Muscle of arm (tissue), 14 donors: ENCODE measurements at places on chromosomes 4 and X. TPM values are rescaled to one million over a fixed set of nuclear protein-coding genes. Genes with fewer than 3 reads are reported as not detected.

Gene NAP1L2
- polyA plus RNA-seq: 0.77 TPM

Gene PAGE1
- not detected for polyA plus RNA-seq

Gene FAM47A
- polyA plus RNA-seq: not detected

Gene ANOS1
- 32.3 TPM for polyA plus RNA-seq

Gene USP17L29
- not detected for polyA plus RNA-seq

Gene SHROOM2
- 2.1 TPM for polyA plus RNA-seq

- DNase-seq: no peak
Observed at GRCh38 chr4:85808864-85809263, 333.9 kb downstream of the ARHGAP24 start.

GRCh38 chrX:154541589-154541895 lies 5.1 kb downstream of the G6PD start:
- DNase-seq: no peak

DNA sequence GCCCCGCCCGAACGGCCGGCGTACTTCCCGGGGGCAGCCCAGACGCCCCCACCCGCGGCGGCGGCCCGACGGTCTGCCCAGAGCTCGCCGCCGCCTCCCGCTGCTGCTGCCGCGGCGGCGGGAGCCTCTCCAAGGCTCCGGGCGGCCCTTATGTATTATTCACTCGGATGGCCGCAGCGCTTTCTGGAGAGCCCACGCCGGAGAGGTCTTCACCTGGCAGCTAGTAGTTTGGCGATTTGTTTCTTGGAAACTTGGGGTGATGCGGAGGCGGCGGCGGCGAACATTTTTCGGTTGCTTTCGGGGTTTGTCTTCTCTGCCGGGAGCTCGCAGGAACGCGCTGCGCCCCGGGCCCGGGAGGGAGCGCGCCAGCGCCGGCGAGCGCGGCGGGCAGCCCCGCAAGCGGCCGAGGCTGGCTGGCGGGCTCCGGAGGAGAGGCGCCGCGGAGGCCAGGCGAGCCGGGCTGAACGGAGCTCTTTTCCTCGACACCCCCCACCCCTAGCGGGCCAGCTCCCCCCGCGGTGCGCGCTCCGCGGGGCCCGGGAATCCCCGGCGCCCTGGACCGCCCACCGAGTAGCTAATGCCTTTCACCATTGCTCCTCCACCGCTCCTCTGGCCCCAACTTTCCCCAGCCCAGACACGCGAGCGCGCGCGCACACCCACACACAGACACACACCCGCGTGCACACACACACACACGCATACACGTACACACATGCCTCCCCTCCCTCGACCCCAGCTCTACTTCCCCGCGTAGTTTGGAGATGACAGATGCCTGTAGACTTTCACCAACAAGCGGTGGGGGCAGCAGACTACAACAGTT lies 113.5 kb downstream of the DHX15 start:
- DNase-seq: peak; percentile 55

GRCh38 chr4:76058888-76059426 lies 15.6 kb upstream of the ART3 start:
- DNase-seq: no peak

DNA sequence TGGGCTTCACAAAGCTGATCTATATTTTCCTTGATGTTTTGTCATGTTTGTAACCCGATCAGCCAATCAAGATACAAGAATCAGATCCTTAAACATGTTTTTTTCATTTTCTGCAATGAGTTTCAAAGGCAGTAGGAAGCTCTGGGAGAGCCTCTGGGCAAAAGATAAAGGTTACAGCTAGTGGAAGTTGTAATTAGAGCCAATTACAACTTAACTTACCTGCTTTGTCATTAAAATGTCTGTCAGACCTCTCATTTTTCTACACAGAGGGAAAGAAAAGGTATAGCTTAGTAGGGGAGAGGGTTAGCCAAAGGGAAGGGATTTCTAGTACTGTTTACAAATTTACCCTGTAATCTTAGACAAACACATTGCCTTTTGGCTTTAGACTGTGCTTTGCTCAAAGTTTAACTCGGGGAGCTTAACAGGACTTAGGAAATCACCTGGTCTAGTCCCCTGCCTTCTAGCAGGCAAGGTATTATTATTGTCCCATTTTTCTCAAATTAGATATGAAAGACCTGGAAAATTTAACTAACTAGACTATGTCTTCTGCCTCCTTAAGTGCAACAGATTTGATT lies 55.8 kb downstream of the FGF16 start:
- no peak for DNase-seq

DNA sequence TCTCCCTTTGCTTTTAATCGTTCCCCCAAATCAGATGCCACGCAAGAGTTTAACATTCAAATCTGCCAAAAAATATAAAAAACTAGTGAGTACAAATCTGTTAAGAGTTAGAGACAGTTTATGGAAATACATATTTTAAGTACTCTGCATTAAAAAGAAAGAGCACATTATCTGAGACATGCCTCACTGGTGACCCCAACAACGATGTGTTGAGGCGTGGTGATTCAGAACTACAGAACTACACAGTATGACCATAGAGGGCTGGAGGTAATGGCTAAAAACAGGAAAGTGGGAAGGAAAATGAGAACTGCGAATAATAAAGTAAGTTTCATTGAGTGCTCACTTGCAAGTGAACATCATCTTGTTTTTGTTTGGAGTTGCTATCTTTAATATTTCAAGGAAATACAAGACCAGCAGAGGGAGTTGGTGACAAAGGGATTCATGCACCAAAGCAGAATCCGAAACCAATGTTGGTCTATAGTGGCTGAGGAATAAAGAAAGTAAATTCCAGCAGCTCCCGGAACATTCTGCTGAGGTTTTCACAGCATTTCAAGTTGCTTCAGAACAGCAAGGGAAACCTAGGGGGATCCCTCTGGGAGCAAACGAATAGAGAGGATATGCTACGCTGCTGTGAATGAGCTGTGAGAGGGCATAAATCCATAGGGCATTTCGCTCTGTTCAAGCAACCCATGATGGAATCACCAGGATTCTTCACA lies 92.2 kb downstream of the DCHS2 start:
- DNase-seq: peak; percentile 80

GRCh38 chrX:37905436-37906147 lies 58.2 kb upstream of the DYNLT3 start:
- DNase-seq: no peak

- DNase-seq: peak; percentile 7
Observed at GRCh38 chrX:55011294-55011693, 11.1 kb downstream of the APEX2 start.

DNA sequence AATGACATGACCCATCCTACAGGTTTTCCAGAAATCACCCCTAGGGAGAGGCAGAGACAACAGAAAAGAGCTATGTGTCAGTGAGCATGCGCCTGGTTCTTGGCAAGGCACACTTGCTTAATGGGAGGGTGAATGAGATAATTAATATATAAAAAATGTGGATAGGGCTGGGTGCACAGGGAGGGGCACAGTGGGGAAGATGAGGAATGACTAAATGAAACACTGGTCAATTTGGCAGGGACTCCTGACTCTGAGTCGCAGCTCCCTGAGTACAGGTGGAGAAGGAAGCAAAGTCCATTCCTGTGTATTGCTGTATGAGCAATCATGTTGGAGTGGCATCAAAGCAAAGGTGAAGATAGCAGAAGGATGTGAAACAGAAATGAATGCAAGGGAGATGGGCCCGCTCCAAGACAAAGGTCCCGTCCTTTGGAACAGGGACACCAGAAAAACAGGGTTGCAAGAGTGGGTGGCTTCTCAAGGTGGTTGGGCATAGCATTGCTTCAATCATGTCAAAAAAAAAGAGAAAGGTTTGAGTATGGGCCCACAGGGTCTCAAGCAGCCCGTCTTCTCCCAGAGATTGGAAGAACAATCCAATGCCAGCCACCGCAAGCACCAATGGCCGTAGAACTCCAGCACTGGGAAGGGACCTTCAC lies 278.4 kb upstream of the AGTR2 start:
- DNase-seq: no peak

DNA sequence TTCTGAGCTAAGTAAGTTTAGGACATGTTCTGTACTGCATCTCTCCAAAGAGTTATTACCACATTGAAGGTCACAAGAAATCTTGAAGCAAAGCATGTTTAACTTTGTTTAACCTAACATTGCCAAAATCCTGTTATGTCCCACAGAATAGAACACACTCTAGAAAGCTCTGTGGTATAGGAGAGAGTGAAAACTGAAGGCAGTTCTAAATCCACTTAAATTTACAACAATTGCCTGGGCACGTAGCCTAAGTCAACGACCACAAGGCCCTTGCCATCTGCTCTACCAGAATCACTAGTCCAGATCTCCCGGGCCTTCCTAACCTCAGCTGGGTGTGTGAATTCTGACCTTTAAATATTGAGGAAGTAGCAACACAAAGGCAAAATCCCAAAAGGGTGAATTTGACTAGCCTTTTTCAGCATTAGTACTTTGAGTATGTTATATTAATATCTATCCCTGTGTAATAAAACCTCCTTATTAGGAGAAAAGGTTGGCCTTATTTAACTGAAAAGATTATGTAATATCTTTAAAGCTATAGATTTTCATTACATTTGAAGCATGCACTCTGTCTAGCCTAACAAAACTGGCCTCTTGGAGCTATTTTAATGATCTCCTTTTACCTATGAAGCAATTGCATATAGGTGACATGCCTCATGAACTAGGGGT lies 4.5 kb upstream of the MAML3 start:
- DNase-seq: no peak

DNA sequence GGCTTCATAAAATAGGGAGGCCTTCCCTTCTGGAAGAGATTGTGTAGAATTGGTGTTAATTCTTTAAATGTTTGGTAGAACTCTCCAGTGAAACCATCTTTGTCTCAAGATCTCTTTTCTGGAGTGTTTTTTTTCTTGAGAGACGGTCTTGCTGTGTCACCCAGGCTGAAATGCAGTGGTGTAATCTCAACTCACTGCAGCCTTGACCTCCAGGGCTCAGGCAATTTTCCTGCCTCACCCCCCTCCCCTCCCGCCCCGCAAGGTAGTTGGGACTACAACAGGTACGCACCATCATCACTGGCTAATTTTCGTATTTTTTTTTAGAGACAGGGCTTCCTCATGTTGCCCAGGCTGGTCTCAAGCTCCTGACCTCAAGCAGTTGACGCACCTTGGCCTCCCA lies 12.1 kb downstream of the SMS start:
- no peak for DNase-seq

DNA sequence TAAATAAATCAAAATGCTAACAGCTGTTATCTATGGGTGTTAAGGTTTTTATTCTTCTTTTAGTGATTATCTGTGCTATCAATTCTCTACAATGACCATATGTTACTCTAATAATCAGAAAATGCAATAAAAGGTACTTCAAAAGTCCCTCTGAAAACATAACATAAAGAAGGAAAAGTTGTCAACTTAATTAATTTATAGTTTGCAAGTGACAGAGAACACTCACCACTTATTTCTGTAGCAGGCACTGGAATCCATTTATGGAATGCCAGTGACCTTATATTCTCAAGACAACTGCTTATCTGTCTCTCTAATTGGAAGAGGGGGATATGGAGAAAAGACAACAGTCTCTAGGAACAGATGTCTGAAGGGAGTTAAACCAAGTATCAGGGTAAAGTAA lies 25.6 kb upstream of the PLS3 start:
- DNase-seq: no peak

DNA sequence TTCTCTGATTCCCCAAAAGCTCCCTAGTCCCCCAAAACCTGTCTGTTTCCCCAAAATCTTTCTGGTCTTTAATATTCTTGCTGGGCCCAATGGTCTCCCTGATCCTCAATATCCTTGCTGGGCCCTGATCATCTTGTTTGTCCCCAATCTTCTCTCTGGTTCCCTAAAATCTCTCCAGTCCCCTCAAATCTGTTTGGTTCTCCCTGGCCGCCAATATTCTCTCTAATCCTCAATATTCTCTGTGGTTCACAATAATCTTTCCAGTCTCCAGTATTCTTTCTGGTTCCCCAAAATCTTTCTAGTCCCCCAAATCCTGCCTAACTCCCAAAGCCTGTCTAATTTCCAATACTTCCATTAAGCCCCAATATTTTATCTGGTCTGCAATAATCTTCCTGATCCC lies 18.5 kb downstream of the P2RY8 start:
- no peak for DNase-seq

DNA sequence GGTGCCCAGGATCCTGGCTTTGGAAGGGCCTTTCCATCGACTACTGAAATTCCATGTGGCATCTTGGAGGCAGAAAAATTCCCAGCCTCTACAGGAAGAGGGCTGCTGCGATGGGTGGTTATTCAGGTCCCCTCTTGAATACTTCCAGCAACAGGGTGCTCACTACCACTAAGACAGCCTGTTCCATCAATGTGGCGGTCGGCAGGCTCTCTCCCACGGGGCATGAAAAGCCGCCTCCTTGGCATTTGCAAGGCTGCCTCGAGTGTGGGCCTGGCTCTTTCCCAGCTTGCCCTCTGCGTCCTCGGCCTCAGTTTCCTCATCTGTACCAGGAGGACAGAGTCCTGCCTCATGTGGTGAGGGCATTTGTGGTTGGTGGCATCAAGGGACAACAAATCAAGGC lies 62.4 kb downstream of the ADRA2C start:
- no peak for DNase-seq

DNA sequence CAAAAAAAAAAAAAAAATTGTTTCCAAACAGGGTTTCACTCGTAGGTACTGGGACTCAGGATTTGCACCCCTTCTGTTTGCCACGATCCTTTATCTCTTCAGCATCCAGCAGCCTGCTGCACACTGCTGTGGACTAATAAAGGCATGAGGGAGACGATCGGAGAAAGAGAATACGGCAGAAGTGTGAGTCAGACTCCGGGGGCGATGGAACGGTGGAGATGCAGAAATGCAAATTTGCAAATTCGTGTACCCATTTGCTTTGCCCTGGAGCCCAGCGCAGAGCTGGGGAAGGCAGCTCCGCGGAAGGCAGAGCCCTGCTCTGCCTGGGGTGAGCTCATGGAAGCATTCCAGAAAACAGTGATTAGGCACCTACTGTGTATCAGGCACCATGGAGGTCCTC lies 270.3 kb downstream of the ASMT start:
- no peak for DNase-seq

GRCh38 chr4:100838286-100838685 lies 320.5 kb upstream of the EMCN start:
- no peak for DNase-seq

- DNase-seq: no peak
Observed at GRCh38 chr4:150070464-150071170, 7.6 kb upstream of the DCLK2 start.

DNA sequence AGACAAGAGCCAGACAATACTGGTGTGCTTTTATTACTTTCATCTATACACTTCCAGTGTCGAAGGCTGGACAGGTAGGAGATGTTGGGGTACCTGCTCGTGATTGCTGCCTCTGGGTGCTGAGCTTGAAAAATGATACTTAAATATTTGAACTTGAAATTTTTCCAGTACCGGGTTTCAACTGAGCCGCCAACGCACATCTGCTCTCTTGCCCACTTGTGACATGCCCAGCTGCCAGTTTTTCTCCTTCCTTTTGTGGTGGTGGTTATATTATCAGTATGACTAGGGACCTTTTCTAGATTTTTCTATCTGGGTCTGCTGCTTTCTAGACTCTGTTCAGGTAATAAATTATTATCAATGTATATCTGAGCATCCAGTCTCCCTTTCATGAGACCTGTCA lies 3.4 kb downstream of the OGT start:
- no peak for DNase-seq
